ENCODE measurements at places on chromosomes 11 and 22. TPM values are rescaled to one million over a fixed set of nuclear protein-coding genes. Genes with fewer than 3 reads are reported as not detected.

Gene SCARF2
- 42.9 TPM for total RNA-seq

Gene UCP2
- not detected for total RNA-seq

Gene GRAMD1B
- 3.1 TPM for total RNA-seq

Gene SLC25A18
- total RNA-seq: not detected

All from fibroblast of the aortic adventitia (primary cell).